ENCODE measurements at places on chromosomes 12 and 14.
A peak's percentile ranks its signal among the peaks of the same experiment; 100 is the strongest.

DNA sequence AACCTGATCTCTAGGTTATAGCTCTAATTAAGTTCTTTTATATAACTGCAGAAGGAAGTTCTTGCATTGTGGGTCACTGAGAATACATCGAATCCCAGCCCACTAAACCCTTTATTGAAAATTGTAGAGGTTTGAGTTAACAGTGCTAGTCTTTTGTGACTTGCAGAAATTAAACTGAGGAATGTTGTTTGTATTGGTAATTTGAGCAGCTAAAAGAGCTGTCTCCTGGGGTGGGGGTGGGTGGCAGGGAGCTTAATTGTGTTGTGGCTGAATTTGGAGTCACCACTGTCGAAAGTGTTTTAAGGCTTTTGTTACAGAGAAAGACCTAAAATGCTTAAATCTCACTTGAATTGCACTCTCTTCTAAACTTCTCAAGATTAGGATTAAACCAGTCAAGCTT, 3.2 kb upstream of the COX8C start:
- no peak for DNase-seq

GRCh38 chr12:89051065-89051677, 301.1 kb downstream of the DUSP6 start:
- peak; percentile 26 for DNase-seq

DNA sequence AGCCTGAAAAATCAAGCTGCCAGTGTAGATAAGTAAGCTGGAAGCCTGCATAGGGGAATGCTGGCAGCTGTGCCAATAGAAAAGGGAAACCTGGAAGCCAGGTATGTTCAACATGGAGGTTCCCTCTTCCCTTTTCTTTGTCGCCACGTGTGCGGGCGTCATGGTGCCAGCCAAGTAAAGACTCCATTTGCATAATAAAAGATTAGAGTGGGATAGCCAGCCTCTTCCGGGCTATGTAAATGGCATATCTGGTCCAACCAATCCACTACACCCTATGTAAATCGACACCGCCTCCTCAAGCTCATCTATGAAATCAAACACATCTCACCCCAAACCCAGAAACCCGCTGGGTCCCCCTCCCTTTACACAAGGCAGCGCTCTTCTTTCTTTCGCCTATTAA, 5.6 kb upstream of the ADGRD1 start:
- DNase-seq = no peak

GRCh38 chr14:93114713-93115068, 1.0 kb downstream of the ITPK1 start:
- no peak for DNase-seq

- no peak for DNase-seq
Measured at GRCh38 chr14:76376878-76377734, 1.2 kb downstream of the ESRRB start.
